ENCODE measurements at places on chromosomes 13 and 19. TPM values are rescaled to one million over a fixed set of nuclear protein-coding genes. Genes with fewer than 3 reads are reported as not detected.

- H3K4me3 ChIP-seq = peak overlapping the region; percentile 28
- H3K27me3 ChIP-seq = no peaks in the 10 kb centered on the region
- DNase-seq = peak; percentile 77
- peak overlapping the region; percentile 65 for H3K27ac ChIP-seq
- H3K36me3 ChIP-seq = no peaks in the 10 kb centered on the region
Observed at GRCh38 chr19:12913011-12913561, 6.0 kb downstream of the SYCE2 start.

DNA sequence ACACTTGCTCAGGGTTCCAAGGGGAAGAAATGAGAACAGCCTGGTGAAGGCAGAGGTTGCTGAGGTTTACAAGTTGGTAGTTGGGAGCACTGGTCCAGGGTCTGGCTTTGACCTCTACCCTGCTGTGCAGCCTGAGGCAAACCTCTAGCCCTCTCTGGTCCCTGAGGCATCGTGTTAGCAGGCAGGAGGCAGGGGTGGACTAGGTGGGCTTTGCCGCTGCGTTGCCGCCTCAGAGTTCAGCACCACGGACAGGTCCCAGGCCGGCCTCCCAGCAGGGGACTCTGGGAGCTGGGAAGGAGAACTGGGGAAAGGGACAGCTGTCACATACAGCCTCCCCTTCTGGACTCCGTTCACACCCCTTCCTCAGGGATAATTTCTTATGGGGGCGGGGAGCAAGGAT, 3.1 kb downstream of the NCAN start:
- no peak for DNase-seq
- no peak overlapping the region for H3K4me3 ChIP-seq
- no peaks in the 10 kb centered on the region for H3K36me3 ChIP-seq
- no peak overlapping the region for H3K27ac ChIP-seq

ZNF490 gene
- total RNA-seq = 10.3 TPM

GRCh38 chr13:44575741-44576350, at the start of gene TSC22D1:
TSC22D1 (minus strand) TSS chr13:44576330; CDS start chr13:44576074, 256 bp downstream.
- H3K36me3 ChIP-seq = no peaks in the 10 kb centered on the region
- peaks cover 48% of the 10 kb centered on the region for H3K4me1 ChIP-seq
- peak within 1 kb of the TSS; percentile 93 for H3K4me3 ChIP-seq
- no peaks in the 10 kb centered on the region for H3K27me3 ChIP-seq
- peak within 1 kb of the TSS; percentile 95 for H3K27ac ChIP-seq

GRCh38 chr13:110418944-110419343, 111.9 kb downstream of the COL4A2 start:
- no peaks in the 10 kb centered on the region for H3K36me3 ChIP-seq
- DNase-seq = no peak
- H3K4me3 ChIP-seq = no peak overlapping the region
- H3K27me3 ChIP-seq = no peaks in the 10 kb centered on the region
- H3K4me1 ChIP-seq = peaks cover 39% of the 10 kb centered on the region
- H3K27ac ChIP-seq = peak overlapping the region; percentile 9

TNFSF9 gene
- total RNA-seq = 4.1 TPM

NPAS1 gene
- total RNA-seq = 1.8 TPM

LILRA5 gene
- 21.9 TPM for total RNA-seq

GRCh38 chr19:34639491-34640085, 37.4 kb downstream of the SCGB2B2 start:
- H3K27ac ChIP-seq = no peak overlapping the region
- no peaks in the 10 kb centered on the region for H3K4me1 ChIP-seq
- DNase-seq = no peak
- no peak overlapping the region for H3K4me3 ChIP-seq
- no peaks in the 10 kb centered on the region for H3K36me3 ChIP-seq
